ENCODE measurements at places on chromosomes 7 and 10. TPM values are rescaled to one million over a fixed set of nuclear protein-coding genes. Genes with fewer than 3 reads are reported as not detected.
A peak's percentile ranks its signal among the peaks of the same experiment; 100 is the strongest.

Gene FAM204A
- total RNA-seq, result 36.7 TPM

DNA sequence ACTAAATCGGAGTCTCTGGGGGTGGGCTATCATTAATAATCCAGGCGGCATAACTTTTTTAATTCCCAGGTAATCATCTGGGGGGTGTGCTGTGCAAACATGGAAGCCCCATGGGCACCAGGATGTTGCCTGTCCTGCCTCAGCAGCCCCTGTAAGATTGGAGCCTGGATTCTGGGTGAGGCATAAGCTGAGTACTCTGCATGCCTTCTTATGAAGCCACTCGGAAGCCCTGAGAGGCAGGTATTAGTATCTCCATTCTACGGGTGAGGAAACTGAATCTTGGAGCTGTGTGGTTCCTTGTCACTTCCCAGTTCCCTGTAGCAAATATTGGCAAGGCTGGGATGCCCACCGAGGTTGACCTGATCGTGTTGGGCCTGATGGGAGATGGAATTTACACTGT lies 7.4 kb upstream of the OPN4 start:
- DNase-seq, result no peak
- H3K27ac ChIP-seq, result no peak overlapping the region
- H3K4me3 ChIP-seq, result no peak overlapping the region
- H3K27me3 ChIP-seq, result no peaks in the 10 kb centered on the region

GRCh38 chr10:26730552-26730951 lies 33.1 kb downstream of the PDSS1 start:
- no peak for DNase-seq
- no peak overlapping the region for H3K4me3 ChIP-seq
- peaks cover 12% of the 10 kb centered on the region for H3K4me1 ChIP-seq

GRCh38 chr7:112882022-112882421 lies 91.8 kb upstream of the TMEM168 start:
- no peak for DNase-seq

DNA sequence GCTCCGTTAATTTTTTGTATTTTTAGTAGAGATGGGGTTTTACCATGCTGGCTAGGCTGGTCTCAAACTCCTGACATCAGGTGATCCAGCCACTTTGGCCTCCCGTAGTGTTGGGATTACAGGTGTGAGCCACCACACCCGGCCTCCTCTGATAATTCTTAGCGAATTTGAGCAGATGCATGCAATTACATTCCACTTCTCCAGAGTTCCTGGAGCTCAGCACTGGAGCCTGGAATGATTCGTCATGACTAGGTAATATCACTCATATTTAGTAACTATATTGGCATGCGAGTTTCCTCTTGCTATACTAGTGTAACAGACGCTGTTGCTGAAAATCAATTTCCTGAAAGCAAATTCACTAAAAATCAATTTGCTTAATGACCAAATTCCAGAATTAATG lies 86.8 kb downstream of the MKX start:
- DNase-seq, result no peak
- H3K4me1 ChIP-seq, result peaks cover 25% of the 10 kb centered on the region
- no peak overlapping the region for H3K4me3 ChIP-seq
- H3K27ac ChIP-seq, result no peak overlapping the region

GRCh38 chr10:73744664-73744975 lies 448 bp downstream of the SEC24C start:
- peaks cover 30% of the 10 kb centered on the region for H3K4me1 ChIP-seq
- DNase-seq, result no peak
- peaks cover 10% of the 10 kb centered on the region for H3K36me3 ChIP-seq
- peak overlapping the region; percentile 97 for H3K4me3 ChIP-seq
- H3K27ac ChIP-seq, result peak overlapping the region; percentile 99

GRCh38 chr10:71757399-71757922 lies 15.9 kb downstream of the VSIR start:
- peaks cover 18% of the 10 kb centered on the region for H3K4me1 ChIP-seq
- DNase-seq, result no peak
- no peaks in the 10 kb centered on the region for H3K36me3 ChIP-seq

DNA sequence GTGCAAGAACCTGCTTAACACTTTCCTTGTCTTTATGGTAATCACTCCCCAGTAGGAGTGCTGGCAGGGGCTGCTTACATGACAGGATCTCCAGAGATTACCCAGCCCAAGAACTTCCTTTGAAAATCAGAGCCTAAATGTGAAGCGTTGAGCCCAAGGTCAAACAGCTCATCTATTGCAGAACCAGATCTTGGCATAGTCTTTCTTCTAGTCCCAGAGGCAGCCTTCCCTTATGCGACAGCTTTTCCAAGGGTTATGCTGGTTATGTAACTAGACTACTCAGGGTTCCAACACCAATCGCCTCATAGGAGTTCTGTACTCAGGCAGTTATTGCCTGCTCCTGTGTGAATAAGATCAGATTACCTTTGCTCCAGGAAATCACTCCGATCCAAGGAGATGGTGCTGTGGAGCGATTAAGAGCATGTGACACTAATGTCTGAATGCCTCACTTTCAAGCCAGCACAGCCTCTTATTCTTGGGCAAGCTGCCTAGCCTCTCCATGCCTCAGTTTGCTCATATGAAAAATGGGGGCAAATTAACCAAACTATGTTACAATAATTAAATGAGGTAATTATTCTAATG lies 8.4 kb upstream of the LGI1 start:
- peak overlapping the region; percentile 91 for H3K27ac ChIP-seq
- H3K36me3 ChIP-seq, result no peaks in the 10 kb centered on the region
- H3K27me3 ChIP-seq, result peaks cover 9% of the 10 kb centered on the region
- H3K4me3 ChIP-seq, result peak overlapping the region; percentile 43

Gene DCLRE1C
- 4.3 TPM for total RNA-seq

Gene SERPINE1
- total RNA-seq, result 1.1 TPM

- H3K27ac ChIP-seq, result 0 out of 2 replicates have a peak overlapping the region, but pooled peaks have one; percentile 9
- DNase-seq, result no peak
- no peaks in the 10 kb centered on the region for H3K4me1 ChIP-seq
- H3K27me3 ChIP-seq, result no peaks in the 10 kb centered on the region
- H3K36me3 ChIP-seq, result peaks cover 41% of the 10 kb centered on the region
Observed at GRCh38 chr7:1492640-1493039, 11.5 kb downstream of the INTS1 start.

- H3K27me3 ChIP-seq, result peaks cover 11% of the 10 kb centered on the region
- H3K27ac ChIP-seq, result no peak overlapping the region
- H3K36me3 ChIP-seq, result peaks cover 68% of the 10 kb centered on the region
- H3K4me1 ChIP-seq, result no peaks in the 10 kb centered on the region
Observed at GRCh38 chr7:153858355-153858754, 193.8 kb upstream of the DPP6 start.

DNA sequence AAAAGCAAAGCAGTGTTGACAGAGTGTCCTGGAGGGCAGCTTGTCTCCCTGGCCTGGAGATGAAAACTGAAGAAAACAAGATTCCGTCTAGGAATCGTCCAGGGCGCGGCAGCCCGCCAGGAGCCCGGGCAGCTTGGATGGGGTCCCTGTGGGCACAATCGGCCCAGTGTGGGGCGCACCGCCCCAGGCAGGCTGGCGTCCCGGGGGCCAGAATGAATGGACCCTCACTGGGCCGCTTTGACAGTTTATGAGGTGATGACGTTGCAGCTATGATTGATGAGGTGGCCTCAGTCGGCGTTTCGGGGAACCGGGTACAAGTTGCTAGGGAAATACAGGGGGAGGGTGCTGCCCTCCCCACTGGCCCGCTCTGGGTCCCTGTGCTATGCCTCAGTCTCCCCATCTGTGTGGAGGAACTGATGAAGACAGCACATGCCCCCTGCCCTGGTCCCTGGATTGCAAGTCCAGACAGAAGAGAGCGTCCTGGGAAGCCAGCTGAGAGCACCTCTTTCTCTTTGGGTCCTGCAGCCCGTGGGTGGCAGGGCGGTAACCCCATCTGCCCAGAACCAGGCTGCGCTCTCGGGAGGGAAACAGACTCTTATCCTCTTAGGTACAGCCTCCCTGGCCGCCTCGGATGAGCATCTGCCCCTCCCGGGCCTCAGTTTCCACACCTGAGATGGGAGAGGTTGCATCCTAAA lies 131.3 kb downstream of the LHPP start:
- no peak for DNase-seq
- no peak overlapping the region for H3K4me3 ChIP-seq
- H3K36me3 ChIP-seq, result no peaks in the 10 kb centered on the region
- H3K4me1 ChIP-seq, result no peaks in the 10 kb centered on the region
- no peaks in the 10 kb centered on the region for H3K27me3 ChIP-seq
- no peak overlapping the region for H3K27ac ChIP-seq

GRCh38 chr10:124124123-124124768 lies 30.8 kb upstream of the CHST15 start:
- H3K27me3 ChIP-seq, result peaks cover 6% of the 10 kb centered on the region
- peaks cover 3% of the 10 kb centered on the region for H3K4me1 ChIP-seq
- no peak overlapping the region for H3K4me3 ChIP-seq
- no peaks in the 10 kb centered on the region for H3K36me3 ChIP-seq
- DNase-seq, result no peak

Gene NAPEPLD
- 7.5 TPM for total RNA-seq

GRCh38 chr10:28800144-28800543 lies 122.8 kb downstream of the BAMBI start:
- no peaks in the 10 kb centered on the region for H3K27me3 ChIP-seq
- H3K27ac ChIP-seq, result no peak overlapping the region
- H3K4me3 ChIP-seq, result no peak overlapping the region
- H3K36me3 ChIP-seq, result no peaks in the 10 kb centered on the region
- DNase-seq, result no peak

- no peaks in the 10 kb centered on the region for H3K36me3 ChIP-seq
- no peaks in the 10 kb centered on the region for H3K27me3 ChIP-seq
- no peak overlapping the region for H3K4me3 ChIP-seq
- DNase-seq, result no peak
Observed at GRCh38 chr7:115558161-115558560, 472.4 kb downstream of the TFEC start.

Gene FAM180A
- total RNA-seq, result not detected

Gene TLX1
- total RNA-seq, result 2.3 TPM

Gene HOXA10
- total RNA-seq, result not detected

Gene FGF8
- 28.9 TPM for total RNA-seq

- H3K36me3 ChIP-seq, result no peaks in the 10 kb centered on the region
- no peak for DNase-seq
- peaks cover 25% of the 10 kb centered on the region for H3K4me1 ChIP-seq
- peak overlapping the region; percentile 70 for H3K27ac ChIP-seq
- peak overlapping the region; percentile 42 for H3K4me3 ChIP-seq
Observed at GRCh38 chr10:23281044-23281433, 63.6 kb downstream of the C10orf67 start.

DNA sequence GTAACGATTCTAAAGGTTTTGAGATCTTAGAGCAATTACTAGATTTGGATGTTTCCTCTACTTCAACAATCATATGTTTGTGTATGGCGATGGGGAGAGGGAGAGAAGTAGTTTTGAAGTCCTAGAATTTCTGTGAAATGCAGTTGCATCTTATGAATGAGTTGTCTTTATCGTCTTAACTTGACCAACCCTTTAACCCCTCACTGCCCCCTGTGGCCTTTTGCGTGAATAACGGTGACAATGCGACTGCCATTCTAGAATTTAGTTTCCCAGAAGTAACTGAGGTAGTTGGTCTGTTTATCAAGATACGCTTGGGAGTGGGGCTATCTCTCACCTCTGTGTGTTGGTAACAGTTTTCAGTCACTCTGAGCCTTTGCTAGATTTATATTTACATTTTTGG lies 204.6 kb downstream of the HDAC9 start:
- no peaks in the 10 kb centered on the region for H3K36me3 ChIP-seq
- H3K27me3 ChIP-seq, result no peaks in the 10 kb centered on the region
- no peak overlapping the region for H3K27ac ChIP-seq
- peak; percentile 42 for DNase-seq
- H3K4me1 ChIP-seq, result peaks cover 5% of the 10 kb centered on the region

Gene ZNF800
- total RNA-seq, result 6.2 TPM

Gene LIPF
- not detected for total RNA-seq

Gene CLCN1
- 0.23 TPM for total RNA-seq

DNA sequence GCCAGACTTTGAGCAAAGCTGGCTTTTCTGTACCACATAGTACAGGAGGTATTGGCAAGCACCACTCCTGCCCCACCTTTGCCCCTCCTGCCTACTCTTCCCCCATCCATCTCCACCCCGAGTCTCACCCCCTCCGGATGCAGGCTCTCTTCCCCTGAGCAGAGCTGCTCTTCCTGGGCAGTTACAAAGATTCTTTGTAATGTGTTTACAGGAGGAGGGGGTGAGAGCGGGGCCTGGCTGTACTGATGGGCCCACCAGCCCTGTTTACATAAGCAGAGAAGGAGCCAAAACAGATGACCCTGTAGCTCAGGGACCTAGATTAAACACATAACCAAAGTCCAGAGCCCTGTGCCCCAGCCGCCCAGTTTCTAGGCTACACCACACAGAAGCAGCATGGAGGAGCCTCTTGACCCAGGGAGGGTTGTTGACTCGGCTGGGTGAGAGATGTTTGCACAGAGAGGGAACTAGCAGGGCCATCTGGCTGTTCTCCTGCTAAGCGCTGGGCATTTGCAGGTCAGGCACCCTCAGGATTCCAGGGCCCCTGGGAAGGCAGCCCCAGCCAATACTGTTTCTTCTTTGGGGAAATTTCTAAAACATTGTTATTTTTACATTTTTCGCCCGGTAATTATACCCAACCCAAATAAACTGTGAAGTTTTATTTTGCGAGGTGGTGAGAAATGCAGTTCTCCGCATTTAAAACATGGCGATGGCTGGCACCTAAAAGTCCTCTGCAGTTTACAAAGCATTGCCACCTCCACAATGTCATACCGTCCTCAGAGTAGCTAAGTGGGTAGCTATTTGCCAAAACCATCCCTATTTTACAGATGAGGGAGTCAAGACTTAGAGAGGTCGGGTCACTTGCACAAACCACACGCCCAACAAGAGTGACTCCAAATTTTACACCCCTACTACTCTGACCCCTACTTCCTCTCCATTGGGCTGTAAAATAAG lies 11.4 kb upstream of the ZKSCAN1 start:
- no peaks in the 10 kb centered on the region for H3K27me3 ChIP-seq
- no peak overlapping the region for H3K4me3 ChIP-seq
- no peak for DNase-seq

Gene C7orf57
- 0.90 TPM for total RNA-seq

Gene STEAP4
- 0.18 TPM for total RNA-seq

GRCh38 chr10:20922033-20922432 lies 24.9 kb upstream of the NEBL start:
- no peak overlapping the region for H3K27ac ChIP-seq
- H3K4me3 ChIP-seq, result no peak overlapping the region
- no peak for DNase-seq

DNA sequence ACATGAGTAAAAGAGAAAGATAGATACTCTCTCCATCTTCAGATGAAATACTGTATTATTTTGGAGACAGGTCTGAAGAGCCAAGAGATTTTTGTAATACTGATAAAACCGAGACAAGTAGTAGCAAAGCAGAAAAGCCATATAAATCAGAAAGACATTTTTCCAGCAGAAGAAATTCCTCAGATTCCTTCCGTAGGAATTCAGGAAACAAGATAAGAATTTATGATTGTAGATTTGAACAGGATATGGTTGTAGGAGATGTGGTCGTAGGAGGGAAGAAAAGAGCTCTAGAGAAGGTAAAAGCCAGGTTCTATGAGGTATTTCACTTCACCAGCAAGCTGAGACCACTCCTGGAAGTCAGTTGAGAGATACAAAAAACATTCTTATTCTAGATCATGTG lies 17.6 kb upstream of the AASS start:
- H3K27me3 ChIP-seq, result no peaks in the 10 kb centered on the region
- peaks cover 24% of the 10 kb centered on the region for H3K4me1 ChIP-seq
- DNase-seq, result no peak
- H3K4me3 ChIP-seq, result no peak overlapping the region

Gene DENND2A
- total RNA-seq, result 10.0 TPM

Gene CLIP2
- total RNA-seq, result 48.1 TPM
